Stimulated activated effector memory CD8-positive, alpha-beta T cell treated with anti-CD3 and anti-CD28 coated beads, Interleukin-12 subunit alpha, Interleukin-12 subunit beta, amount 100 ng/mL, for 72 hours (primary cell): ENCODE measurements at places on chromosomes 5 and 9.

DNA sequence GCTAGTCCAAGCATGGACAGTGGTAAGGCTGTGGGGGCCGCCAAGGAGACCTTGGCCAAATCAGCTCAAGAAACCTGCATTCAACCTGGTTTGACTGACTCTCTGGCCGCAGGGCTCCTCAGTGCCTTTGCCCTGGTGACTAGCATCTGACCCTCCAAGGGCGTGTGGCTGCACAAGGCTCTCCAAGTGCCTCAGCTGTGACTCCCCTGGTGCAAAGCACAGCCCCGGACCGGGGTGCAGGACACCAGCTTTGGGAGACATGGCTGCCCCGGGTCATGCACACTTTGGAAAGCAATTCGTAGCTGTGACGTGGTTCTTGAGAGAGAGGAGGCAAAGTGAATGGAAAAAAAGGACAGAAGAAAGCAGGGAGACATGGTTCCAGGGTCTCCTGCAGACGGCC is 245.2 kb upstream of the IRX2 start:
- DNase-seq = no peak

DNA sequence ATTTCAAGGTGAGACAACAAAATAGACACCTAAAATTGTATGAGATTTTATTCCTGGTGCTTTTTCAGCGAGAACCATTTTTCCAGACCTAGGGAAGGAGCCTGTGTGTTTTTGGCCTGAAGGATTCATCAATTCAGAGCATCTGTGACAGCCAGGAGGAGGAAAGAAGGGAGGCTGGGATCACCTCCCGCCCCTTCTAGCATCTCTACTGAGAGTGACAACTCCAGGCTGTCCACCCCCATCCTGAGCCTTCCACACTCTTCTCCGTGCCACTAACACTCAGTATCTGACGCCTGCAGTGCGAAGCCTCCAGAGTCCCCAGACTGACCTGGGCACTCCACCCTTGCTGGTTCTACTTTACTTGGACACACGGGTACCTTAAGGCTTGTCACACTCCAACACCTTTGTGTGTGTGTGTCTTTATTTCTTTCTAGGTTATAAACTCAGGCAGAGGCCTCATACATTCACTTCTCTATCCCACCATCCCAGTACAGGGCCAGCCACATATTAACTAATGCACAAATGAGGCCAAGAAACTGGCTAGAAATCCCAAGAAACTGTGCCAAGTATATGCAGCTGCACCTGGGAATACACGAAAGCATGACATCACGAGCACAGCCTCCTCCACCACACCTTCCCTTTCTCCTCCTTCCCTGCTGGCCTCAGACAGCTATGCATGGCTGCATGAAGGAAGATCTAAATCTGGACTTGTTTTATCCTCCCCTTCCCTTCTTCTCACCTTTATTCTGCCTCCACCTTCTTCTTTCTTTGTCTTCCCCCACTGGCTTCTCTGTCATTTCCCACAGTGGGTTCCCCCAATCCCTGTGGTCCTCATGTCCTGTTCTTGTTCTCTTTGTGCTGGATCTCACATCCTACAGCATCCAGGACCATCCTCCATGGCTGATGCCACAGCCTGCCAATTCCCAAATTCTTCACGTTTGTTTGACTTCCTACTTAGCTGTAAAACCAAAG is 16.0 kb downstream of the S1PR3 start:
- no peak for DNase-seq

- no peak for DNase-seq
Measured at GRCh38 chr5:5360363-5360940, 62.0 kb upstream of the ICE1 start.

- DNase-seq = no peak
Measured at GRCh38 chr5:154713615-154714125, 41.5 kb upstream of the LARP1 start.

GRCh38 chr5:73673161-73673591 is 47.2 kb downstream of the ARHGEF28 start:
- DNase-seq = no peak

GRCh38 chr5:140311011-140311467 is 8.1 kb upstream of the PFDN1 start:
- DNase-seq = no peak
